T-helper 17 cell (primary cell): ENCODE measurements at places on chromosomes 13 and 19. TPM values are rescaled to one million over a fixed set of nuclear protein-coding genes. Genes with fewer than 3 reads are reported as not detected.

Gene DNAAF3
- not detected for total RNA-seq

Gene MEDAG
- total RNA-seq, result not detected

Gene C5AR2
- total RNA-seq, result 0.70 TPM

Gene VAV1
- 92.0 TPM for total RNA-seq

Gene ANGPTL8
- total RNA-seq, result not detected

Gene SMAD9
- total RNA-seq, result not detected
